ENCODE measurements at places on chromosomes 1 and 21.
A peak's percentile ranks its signal among the peaks of the same experiment; 100 is the strongest.

GRCh38 chr1:207882692-207883091 lies 28.2 kb downstream of the CD34 start:
- no peak for DNase-seq

GRCh38 chr1:206716870-206717673 lies 32.4 kb downstream of the MAPKAPK2 start:
- DNase-seq, result no peak

DNA sequence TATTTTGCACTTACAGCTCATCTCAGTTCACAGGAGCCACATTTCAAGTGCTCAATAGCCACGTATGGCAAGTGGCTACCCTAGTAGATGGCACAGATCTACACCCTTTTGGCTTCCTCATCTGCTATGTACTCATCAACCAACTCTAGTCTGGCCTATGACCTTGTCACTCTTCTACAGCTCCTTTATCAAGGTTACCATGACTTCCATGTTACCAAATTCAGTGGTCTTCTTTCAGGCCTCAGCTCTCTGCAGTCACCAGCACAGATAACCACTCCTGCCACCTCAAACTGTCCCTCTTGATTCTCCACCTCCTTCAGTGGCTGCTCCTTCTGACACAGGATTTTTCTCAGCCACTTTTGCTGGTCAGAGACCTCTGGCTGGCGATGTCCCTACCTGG lies 11.7 kb upstream of the USP48 start:
- DNase-seq, result no peak

- DNase-seq, result no peak
These were observed 12.3 kb upstream of the METTL13 start for GRCh38 chr1:171769171-171769570.

GRCh38 chr1:54160351-54160750 lies 7.6 kb upstream of the CDCP2 start:
- no peak for DNase-seq

DNA sequence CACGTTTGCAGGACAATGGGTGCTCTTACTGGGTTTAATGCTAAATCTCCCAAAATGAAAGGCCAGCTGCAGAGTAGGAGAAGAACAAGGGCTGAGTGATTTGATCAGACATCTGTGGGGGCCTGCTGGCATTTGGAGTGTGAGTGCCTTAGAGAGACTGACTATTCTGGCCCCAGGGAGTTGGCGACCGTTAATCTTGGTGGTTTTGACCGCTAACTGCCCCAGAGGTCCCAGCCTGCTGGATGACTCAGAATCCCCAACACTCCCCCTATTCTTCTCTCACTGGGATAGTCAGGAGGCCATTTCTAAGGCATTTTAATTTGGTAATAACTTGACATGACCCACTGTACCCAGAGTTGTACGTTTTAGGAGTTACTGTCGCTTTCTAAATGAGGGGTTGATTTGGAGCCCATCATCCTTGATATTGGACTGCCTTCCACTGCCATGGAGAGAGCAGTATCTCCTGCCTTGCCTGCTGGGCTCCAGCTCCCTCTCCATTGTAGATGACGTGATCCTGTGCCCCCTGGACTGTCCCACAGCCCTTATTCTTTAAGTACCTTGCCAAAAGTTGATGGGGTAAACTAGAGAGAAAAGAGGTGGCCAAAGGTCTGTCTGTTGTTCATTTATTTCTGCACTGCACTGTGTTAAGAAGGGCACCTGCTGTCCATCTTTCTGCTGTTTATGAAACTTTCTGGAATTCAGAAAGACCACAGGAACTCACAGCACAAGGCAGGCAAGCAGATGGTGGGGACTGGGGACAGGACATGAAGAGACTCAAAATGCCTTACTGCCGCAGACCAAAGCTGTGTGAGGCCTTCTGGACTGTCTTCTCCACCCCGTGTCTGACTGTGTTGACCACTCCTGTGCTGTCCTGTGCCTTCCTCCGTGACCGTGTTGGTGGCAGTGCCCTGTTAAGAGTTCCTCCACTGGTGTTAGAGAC lies 98.2 kb upstream of the ARTN start:
- no peak for DNase-seq

- peak; percentile 52 for DNase-seq
These were observed 710 bp downstream of the GLRX2 start for GRCh38 chr1:193104502-193104906.

DNA sequence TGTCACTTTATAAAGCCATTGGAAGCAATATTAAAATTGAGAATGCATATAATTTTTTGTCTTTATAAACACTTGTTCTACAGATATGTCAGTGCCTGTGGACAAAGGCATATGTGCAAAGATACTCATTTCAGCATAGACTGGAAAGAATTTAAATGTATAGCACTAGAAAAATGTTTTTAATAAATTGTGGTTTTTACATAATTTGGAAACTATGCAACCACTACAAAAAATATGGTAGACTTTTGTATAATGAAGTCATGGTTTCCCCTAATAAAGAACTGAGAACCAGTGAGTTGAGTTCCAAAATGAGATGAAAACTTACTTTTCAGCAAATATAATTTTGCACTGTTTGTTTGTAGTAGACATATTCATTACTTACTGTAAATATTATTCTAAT lies 48.5 kb downstream of the BRINP3 start:
- DNase-seq, result no peak

DNA sequence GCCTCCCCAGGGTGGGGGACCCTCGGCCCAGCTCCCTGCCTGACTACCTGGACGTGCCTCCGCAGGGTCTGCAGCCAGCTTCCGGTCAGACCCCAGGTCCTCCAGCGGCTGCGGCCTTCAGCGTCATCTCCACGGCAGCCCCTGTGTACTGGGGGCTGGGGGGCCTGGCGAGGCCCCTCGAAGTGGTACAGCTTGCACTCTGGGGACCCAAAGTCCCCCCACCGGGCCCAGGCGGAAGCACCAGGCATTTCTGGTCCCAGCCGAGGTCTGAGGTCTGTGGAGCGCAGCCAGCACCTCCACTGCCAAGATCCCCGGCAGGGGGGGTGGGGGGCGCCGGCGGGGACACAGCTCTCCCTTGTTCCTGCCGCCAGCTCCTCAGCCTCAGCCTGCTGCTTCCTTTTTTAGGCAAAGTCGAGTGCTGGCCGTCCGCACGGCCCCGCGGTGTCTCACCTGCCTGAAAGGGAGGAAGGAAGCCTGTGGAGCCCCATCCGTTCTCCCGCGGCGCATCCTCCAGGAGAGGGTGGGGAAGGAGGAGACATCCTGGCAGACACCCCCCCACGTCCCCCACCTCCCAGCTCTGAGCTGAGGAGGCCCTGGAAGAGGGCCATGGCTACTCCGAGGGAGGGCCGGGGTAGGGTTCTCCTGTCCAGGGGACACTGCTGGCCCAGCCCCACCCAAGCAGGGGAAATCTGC lies 1.2 kb upstream of the VWA1 start:
- DNase-seq, result no peak

DNA sequence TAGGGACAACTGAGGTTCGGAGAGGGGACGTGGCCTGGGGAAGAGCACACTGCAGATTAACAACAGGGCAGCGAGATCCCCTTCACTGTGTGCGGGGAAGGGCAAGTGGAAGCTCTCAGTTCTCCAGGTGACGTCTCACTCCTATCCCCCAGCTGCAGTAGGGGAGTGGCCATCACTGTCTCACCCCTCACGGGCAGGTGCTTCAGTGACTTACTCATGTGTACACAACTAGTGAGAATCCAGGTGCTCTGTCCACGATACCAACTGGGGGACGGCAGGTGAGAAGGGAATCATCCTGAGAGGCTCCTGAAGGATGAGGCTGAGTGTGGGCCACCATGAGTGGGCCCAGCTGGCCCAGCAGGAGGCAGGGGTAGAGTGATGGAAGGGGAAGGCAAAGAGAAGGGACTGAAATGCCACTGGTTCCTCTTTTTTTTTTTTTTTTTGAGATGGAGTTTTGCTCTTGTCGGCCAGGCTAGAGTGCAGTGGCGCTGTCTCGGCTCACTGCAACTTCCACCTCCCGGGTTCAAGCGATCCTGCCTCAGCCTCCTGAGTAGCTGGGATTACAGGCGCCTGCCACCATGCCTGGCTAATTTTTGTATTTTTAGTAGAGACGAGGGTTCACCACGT lies 25.9 kb downstream of the RHBG start:
- no peak for DNase-seq

- DNase-seq, result no peak
These were observed 59.3 kb downstream of the WDR4 start for GRCh38 chr21:42819861-42820615.

DNA sequence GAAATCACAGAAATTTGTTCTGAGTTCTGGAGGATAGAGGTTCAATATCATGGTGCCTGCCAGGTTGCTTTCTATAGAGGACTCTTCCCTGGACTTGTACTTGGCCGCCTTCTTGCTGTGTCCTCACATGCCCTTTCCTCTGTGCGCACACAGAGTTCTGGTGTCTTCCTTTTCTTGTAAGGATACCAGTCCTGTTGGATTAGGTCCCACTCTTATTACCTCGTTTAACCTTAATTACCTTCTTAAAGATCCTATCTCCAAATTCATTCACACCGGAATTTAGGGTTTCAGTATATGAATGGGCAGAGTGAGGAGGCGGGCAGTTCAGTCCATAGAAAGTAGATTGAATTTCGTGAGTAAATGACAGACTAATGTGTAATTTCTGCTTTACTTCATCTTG lies 413.9 kb downstream of the NCAM2 start:
- no peak for DNase-seq

DNA sequence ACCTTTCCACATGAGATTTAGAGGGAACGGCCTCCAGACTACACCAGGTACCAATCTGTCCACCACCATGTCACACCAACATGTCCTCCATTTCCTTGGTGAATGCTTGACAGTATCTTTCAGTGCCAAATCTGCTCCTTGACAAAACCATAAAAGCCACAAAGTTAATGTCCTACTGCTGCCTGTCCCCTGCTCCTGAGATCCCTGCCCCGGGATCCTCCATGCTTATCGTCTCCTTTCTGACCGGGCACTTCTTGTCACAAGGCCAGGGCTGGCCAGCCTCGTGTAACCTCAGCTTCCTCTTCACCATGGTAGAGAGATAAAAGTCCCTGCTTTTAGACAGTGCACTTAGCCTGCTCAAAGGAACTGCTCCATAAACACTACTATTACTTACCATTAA lies 136.2 kb downstream of the NAV1 start:
- no peak for DNase-seq

DNA sequence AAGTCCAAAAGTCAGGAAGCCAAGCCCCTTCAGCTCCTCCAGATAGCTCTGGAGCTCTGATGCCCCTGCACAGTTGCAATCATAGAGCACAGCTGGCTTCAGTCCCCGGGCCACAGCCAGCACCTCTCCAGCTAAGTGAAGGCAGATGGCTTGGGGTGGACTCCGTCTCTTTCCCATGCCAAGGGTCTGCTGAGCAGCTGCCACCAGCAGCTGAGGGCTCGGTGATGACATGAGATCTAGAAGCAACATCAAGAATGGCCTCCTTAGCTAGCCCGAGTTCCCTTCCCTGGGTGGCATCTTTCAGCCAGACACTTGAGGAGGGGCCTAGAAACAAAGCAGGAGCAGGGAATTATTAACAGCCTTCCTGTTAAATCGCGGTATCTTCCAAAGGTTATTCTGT lies 973 bp downstream of the C1orf74 start:
- DNase-seq, result no peak

DNA sequence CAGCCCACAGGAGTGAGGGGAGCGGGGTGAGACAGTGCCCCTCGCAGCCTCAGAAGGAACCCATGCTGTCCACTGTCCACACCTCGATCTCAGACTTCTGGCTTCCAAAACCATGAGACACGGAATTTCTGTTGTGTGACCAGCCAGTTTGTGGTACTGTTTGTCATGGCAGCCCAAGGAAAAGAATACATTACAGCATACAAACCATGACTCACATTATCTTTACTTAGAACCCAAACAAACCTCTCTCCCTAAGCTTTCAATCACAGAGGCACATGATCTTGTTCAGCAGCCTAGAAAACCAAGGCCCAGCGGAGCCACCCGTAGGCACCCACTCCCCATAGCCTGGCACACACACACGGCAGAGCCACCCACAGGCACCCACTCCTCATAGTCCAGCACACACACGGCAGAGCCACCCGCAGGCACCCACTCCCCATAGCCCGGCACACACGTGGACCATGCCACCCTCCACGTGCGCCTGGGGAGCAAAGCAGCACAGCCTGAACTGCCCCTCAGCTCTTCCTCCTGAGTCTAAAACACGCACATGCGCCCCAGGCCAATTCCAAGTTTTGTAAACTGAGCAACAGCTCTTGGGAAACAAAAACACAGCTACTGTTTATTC lies 458 bp upstream of the KRTAP10-4 start:
- no peak for DNase-seq

- DNase-seq, result no peak
These were observed 657.4 kb upstream of the ADGRL4 start for GRCh38 chr1:79663916-79664315.

Data from left renal cortex interstitium (tissue), 4 donors.